CD4-positive, alpha-beta T cell treated with Interleukin-6 at 100 ng/mL for 8 hours (primary cell): ENCODE measurements at places on chromosomes 4 and X.

DNA sequence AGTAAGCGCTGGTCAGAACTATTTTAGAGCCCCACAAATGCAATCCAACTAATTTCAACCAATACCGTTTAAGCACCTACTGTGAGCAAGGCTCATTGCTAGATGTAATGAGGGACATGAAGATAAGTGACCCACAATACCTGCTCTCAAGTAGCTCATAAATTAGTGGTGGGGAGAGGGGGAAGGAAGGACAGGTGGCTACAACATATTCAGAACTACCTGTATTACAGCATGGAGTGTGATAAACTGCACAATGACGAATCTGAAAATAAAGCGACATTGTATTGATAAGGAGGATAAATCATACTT, 311.6 kb upstream of the DIAPH2 start:
- DNase-seq, result no peak

- no peak for DNase-seq
These were observed 866.3 kb upstream of the PCDH7 start for GRCh38 chr4:29853833-29854232.

DNA sequence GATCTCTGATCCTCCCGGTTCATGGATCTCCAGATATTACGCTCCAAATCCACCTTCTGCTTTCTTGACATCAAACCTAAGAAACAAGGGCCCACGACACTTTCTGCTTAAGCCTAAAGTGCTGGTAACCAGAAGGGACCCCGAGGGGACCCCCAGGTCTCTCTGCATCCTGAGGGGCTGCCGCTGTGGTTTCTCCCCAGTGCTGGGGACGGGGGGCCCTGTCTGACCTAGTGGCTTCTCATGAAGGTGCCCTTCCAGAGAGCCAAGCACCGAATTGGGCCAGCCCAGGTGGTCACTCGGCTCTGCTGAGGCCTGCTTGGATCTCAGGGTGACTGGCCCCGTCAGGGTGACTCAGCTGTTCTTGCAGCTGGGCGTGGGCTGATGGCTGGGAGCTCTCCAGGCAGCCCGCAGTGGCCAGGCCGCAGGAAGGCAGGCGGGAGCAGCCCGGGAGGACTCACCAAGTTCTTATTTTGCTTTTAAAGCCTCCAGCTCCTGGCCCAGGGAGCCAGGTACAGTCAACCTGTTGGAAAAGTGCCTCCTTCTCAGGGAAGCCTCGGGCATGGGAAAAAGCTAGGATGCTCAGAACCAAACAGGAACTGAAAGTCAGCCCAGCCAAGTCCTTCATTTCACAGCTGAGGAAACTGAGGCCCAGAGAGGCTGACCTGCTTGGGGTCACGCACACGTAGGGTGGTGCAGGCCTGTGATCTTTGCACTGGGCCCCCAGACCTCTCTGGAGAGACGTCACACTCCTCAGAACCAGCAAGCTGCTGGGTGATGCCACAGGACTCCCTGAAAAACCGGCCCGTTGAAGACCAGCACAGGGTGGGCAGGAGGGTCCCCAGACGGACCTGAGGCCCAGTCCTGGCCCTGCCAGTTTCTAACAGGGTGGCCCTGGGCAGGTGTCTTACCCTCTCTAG, 16.7 kb downstream of the BLOC1S4 start:
- no peak for DNase-seq

- no peak for DNase-seq
These were observed 125.9 kb downstream of the AMELX start for GRCh38 chrX:11419102-11419501.

GRCh38 chr4:15145709-15146108, 143.4 kb downstream of the CPEB2 start:
- no peak for DNase-seq

DNA sequence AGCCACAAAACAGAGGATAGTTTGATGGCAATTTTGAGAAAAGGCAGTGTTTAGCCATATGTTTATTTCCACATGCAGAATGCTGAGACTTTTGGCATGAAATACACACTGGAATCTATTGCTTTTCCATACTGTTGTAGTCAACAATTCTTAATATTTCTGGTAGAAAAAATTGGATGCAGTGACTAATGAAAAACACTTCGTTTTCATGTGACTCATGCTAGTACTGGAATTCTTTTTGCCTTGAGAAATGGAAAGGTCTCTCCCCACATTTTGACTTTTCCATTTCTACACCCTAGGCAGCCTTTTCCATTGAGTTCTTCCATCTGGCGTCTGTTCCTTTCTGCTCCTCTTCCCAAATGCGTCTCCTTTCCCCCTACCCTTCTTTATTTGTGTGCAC, 425.2 kb upstream of the FTHL17 start:
- no peak for DNase-seq

- DNase-seq, result no peak
These were observed 806.3 kb downstream of the STIM2 start for GRCh38 chr4:27666943-27667342.

DNA sequence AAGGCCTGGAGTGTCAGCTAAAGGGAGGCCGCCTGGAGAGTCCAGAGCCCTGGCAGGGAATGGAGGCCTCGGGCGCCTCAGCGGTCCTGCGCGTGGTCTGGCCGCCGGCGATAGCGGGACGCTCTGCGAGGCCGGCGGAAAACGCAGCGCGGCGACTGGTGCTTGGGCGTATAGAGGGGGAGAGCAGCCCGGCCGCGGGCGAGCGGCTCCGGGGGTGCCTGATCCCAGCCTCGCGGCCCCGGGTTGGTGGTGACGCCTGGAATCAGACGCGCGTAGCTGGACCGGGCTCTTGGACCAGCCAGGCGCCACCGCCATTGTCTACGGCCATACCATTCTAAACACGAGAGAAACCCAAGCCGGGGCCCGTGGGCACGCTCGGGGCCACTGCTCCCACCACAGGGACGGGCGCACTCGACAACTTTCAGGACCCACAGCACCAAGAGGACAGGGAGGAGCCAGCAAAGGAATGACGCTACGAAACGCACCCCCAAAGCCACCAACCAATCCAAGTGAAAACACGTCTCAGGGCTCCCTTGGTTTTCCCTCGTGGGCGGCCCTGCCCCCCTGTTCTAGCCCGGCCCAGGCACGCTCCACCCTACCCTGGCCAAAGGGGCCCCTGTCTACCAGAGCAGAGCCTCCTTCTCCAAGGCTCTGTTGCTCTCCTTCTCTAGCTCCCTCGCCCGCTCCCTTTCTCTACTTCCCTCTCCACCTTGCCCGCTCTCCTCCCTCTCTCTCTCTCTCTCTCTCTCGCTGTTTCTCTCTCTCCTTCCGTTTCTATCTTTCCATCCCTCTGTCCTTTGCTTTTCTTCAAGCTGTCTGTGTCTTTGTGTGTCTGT, 7.8 kb downstream of the FRG2 start:
- no peak for DNase-seq

DNA sequence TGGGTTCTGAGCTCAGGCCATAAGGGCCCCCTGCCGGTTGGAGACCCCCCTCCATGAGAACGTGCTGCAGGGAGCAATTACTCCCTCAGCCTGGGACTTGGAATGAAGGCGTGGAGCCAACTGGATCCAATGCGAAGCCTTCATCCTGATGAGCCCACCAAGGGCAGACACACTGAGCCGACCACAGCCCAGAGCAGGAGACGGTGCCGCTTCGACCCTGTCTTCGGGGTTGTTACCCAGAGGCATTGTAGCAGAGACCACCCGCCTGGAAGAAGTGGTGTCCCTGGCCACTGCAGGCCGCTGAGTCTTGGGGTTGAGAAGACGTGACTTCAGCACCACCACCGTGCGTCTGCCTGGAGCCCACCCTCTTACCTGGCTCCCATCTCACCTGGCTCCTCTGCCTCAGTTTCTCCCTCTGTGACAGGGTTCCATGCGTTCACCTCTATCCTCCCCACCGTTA, 7.0 kb upstream of the NKX1-1 start:
- no peak for DNase-seq

DNA sequence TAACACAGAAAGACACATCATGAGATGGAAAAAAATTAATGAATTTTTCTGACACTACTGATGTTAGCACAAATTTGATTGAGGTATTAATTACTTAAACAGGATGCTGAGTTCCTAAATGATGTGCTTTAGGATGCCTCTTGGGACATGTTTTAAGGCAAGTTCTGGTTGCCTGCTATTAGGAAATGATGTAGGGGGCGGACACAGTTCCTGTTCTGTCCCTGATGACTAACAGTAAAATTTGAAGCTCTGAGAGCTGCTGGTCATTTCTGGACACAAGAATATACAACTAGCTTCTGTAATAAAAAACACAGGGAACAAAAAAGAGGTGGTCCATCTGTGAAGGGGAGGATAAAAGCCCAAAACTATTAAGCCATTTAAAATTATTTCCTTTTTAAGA, 163.2 kb upstream of the ETNPPL start:
- no peak for DNase-seq

DNA sequence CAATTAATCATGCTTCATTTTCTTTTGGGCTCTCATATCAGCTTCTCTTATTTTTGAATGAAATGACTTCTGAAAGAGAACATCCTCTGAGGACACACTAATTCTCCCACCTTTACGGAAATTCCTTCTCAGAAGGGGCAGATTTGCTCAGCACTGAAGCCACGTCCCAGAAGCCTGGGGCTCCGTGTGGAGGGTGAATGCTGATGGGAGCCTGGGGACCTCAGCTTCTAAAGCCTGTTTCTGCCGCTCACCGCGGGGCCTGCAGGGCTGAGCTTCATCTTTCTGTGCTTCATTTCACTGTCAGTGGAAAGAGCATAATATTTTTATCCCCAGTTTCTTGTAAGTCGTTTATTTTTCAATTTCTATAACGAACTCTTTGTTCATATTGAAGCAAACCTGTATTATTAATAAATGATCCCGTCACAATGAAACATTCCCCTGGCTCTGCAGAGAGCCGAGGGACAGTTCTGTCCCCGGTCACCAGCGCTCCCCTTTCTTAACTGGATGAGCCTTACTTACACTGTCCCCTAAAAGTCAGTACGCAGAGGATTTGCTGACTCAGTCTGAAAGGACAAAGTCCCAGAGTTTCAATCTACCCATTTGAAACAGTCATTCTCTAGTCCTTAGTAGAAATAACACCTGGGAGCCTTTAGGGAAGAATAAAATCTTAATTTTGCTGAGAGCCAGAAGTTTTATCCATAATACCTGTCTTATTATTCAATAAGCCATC, 364.6 kb upstream of the FAT1 start:
- DNase-seq, result no peak

DNA sequence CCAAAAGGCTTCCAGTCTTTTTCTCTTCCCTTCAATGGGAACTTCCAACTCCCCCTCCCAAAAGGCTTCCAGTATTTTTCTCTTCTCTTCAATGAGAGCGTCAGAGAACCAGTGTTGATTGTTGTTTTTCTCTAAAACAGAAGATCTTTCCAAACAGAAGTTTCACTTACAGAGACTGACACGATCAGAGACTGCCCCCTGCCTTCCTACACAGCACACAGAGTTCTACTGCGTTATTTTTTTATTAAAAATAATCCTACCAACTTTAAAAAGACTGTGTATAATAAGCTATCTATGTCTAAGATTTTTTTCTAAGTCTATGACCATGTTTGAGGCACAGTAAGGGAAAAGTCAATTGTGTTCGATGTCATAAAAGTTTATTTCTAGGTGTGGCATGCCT, 3.5 kb upstream of the HTR2C start:
- no peak for DNase-seq

DNA sequence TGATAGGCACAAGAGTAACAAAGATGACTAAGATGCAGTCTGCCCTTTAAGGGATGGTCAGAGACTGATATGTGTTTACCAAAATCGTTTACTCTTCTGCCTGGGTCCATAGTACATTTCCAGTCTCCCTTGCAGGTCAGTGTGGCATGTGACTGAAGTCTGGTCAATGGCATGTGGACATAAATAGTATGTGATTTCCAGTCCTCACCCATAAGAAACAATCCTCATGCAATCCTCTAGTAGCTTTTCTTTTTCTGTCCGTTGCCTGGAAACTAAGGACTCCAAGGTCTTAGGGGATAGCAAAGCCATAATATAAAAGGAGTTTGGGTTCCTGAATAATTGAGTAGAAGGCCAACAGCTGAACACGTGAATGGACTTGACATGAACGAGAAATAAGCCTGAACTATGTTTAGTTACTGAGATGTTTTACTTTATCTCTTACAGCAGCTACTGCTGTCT, 1.1 kb downstream of the SLC9B2 start:
- DNase-seq, result no peak

- DNase-seq, result no peak
These were observed 311.1 kb downstream of the INPP4B start for GRCh38 chr4:142535009-142535408.

DNA sequence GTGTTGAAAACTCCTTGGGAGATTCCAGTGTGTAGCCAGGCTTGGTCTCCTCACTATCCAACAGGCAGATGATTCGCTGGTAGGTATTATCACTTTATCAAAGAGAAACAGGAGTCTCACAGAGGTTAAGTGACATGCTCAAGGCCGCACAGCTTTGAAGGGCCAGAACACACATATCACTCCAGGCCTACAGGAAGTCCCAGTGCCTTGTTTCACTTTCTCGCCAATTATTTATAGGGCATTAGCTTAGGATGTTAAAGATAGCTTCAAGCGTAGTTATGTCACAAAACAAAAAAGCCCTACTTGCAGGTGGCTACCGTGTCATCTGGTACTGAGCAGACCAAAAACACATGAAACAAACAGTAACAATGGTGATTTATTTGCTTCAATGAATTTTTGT, 13.2 kb downstream of the ATP8A1 start:
- no peak for DNase-seq

DNA sequence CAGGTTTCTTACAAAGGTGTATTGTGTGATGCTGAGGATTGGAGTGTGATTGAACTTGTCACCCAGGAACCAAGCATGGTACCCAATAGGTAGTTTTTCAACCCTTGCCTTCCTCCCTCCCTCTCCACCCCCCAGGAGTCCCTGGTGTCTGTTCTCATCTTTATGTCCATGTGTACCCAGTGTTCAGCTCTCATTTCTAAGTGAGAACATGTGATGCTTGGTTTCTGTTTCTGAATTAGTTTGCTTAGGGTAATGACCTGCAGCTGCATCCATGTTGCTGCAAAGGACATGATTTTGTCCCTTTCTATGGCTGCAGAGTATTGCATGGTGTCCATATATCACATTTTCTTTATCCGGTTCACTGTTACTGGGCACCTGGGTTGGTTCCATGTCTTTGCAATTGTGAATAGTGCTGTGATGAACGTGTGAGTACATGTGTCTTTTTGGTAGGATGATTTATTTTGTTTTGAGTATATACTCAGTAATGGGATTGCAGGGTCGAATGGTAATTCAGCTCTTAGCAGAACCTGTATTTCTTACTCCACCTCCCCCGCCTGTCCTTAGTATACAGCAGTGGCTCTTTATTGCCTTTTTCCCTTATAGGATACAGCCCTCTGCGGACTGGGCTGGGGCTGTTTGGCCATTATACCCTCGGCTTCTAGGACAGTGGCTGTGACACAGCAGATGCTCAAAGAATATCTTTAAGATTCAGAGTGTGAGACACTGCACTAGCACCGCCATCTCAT, 145.4 kb downstream of the PTTG2 start:
- no peak for DNase-seq

GRCh38 chr4:95255396-95256107, 293.2 kb downstream of the UNC5C start:
- no peak for DNase-seq

- no peak for DNase-seq
These were observed 77.9 kb downstream of the ADGRL3 start for GRCh38 chr4:61277785-61278760.

- no peak for DNase-seq
These were observed 77.3 kb upstream of the CLNK start for GRCh38 chr4:10761903-10762302.

- DNase-seq, result no peak
These were observed at the start of gene FAM184B for GRCh38 chr4:17781300-17782287. Gene FAM184B, minus strand, starts transcription at chr4:17781621. Its CDS starts 322 bp downstream, at chr4:17781299.

GRCh38 chrX:13697976-13698375, 9.0 kb downstream of the RAB9A start:
- no peak for DNase-seq
